ENCODE measurements at places on chromosomes 7 and 10. TPM values are rescaled to one million over a fixed set of nuclear protein-coding genes. Genes with fewer than 3 reads are reported as not detected.

Gene ECHDC3
- 101 TPM for total RNA-seq

Gene OR13A1
- total RNA-seq = not detected

Gene TRPV5
- not detected for total RNA-seq

Gene MMRN2
- 35.8 TPM for total RNA-seq

Gene ACBD7
- total RNA-seq = not detected

Data from Right ventricle myocardium inferior (tissue), 1 donor.